NCI-H187 treated with DMSO at 0.1 percent for 48 hours (cell line): ENCODE measurements at places on chromosomes 5 and 9.

GRCh38 chr9:68714416-68715180 lies 9.6 kb downstream of the PIP5K1B start:
- DNase-seq: no peak

- no peak for DNase-seq
Measured at GRCh38 chr9:129446828-129447550, 173.9 kb downstream of the C9orf50 start.

GRCh38 chr5:157933005-157933404 lies 74.1 kb upstream of the CLINT1 start:
- no peak for DNase-seq

- no peak for DNase-seq
Measured at GRCh38 chr9:91137391-91137790, 224.3 kb downstream of the AUH start.

DNA sequence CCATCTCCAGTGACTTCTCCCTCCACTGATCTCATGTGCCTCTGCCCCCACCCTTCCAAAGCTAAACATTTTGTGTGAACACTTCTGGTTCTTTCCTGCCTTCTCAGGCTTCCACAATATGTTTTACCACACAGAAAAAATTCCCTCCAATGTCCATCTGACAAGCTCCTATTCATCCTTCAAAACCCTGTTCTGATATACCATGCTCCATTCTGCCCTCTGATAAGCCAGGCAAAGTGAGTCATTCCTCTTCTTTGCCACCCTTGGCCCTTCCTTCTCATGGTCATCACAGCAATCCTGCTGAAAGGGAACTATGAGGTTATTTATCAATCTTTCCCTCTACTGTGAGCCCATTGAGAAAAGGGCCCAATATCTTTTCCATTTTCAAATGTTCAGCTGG lies 97.6 kb downstream of the BARX1 start:
- DNase-seq: no peak

GRCh38 chr9:82829818-82830217 lies 233.1 kb downstream of the RASEF start:
- DNase-seq: no peak

DNA sequence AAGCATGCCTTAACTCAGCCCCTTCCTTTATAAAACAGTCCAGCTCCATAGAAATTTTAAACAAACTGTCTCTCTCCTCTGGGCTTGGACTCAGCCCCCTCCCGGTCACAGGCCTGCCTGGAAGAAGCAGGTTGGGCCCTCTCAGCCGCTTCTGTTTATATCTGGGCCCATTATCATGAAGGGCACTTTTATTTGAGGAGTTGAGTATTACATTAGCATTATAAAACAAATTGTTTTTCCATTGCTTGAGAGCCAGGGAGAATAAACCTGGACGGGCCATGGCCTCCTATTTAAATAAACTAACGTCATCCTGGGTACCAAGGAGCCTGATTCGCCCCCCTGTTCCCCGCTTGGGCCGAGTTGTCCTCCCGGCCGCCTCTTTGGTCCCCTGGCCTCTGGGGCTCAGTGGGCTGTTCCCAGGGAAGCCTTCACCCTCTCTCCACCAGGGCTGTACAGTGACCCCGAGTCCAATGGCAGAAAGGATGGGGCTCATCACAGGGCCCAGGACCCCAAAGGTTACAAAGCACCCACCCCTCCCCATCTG lies 13.2 kb downstream of the IRX2 start:
- DNase-seq: no peak

DNA sequence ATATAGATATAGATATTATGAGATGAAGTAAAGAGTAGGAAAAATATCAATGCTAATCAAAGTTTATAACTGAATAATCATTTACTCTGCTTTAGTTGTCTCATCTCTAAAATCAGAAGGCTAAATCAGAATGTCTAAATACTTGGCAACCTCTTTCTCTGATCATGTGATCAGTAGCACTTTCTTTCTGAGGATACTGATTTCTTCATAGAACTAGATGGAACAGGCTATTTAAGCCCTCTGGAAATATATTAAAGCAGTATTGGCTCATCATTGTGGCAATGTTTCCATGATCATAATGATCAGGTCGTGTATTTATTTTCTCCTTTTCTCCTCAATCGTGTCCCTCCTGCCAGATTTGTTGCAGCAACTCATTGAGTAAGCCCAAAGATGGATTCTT lies 109.7 kb downstream of the KCNN2 start:
- no peak for DNase-seq

GRCh38 chr5:8394965-8395364 lies 526.0 kb downstream of the MTRR start:
- no peak for DNase-seq
